ENCODE measurements at places on chromosomes 7 and 10.

DNA sequence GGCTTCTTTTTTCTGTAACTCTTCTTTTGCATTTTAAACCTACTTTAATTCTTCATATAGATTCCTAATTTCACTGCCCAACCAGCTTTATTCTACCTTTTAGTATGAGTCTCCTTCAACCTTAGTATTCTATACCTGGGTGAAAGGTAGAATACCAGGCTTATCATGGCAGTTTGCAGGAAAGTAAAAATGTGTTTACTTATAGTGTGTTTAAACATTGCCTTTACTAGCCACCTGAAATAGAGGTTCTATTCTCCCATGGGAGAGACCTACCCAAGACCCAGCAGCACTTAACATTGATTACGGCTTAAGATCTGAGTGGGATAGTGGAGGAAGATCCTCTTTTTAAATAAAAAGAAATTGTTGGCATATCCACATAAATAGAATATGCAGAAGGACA is 1.6 kb upstream of the MYPN start:
- no peak for DNase-seq

GRCh38 chr7:106282390-106282789 is 2.4 kb downstream of the NAMPT start:
- DNase-seq, result no peak

DNA sequence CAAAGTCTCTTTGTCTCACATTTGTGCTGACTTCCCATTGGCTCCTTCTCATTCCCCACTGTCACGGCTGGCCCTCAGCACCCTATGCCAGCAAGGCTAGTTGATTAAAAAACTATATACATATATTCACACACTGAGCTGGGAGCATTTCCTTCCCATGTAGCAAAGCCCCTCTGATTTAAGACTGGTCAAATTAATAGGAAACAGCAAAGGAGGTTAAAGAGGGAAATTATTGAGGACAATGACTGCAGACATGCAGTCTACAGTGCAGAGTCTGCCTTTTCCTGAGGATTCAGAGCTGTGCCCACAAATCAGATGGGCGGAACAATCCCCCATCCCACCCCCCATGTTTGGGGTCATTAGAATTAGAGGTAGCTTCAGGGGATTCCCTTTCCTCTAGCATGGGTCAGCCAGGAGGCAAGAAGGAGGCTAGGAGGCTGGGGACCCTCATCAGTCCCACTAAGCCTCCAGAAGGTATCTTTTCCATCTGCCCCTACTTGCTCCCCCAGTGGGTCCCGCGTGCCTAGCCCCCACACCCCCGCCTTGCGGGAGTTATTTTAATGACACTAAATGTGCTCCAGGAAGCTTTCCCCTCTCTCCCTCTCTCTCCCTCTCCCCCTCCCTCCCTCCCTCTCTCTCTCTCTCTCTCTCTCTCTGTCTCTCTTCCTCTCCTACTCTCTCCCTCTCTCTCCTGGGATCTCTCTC is 9.8 kb upstream of the DLX6 start:
- no peak for DNase-seq

- no peak for DNase-seq
Measured at GRCh38 chr7:138285129-138285528, 174.9 kb upstream of the TRIM24 start.

- no peak for DNase-seq
Measured at GRCh38 chr10:129646973-129647372, 179.9 kb downstream of the MGMT start.

- DNase-seq, result no peak
Measured at GRCh38 chr7:96685353-96685752, 24.3 kb downstream of the SEM1 start.

GRCh38 chr10:31912898-31913850 is 15.5 kb downstream of the ARHGAP12 start:
- DNase-seq, result no peak

DNA sequence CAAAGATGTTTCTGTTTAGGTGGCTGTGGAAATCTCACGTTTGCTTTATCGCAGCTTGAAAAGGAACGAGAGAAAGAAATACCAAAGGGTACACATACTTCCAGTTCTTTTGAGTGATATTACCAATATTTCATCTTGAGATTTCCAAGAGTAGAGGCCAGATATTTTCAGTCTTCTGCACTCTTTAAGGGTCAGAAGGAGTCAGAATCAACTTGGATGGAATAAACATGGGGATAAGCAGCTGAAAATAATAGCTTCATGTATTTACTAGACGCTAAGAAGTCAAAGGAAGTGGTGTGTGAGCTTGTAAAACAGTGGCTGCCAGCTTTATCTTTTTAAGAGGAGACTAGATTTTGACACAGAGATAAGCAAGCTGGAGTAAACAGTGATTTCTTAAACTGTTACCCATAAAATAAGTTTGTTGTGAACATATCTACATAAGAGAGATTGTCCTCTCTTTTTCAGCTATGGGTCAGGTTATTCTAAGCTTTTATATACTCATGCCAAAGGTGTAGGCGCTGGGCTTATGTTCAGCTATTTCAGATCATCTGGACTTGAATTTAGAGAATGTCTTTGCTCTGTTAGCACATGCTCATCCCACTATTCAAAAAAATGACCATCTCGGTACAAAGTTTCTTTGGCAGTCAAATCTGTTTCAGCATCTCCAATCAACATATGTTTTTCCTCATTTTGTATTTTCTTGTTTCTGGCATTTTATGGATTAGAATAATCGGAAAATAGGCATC is 170.8 kb upstream of the TCF7L2 start:
- DNase-seq, result no peak

DNA sequence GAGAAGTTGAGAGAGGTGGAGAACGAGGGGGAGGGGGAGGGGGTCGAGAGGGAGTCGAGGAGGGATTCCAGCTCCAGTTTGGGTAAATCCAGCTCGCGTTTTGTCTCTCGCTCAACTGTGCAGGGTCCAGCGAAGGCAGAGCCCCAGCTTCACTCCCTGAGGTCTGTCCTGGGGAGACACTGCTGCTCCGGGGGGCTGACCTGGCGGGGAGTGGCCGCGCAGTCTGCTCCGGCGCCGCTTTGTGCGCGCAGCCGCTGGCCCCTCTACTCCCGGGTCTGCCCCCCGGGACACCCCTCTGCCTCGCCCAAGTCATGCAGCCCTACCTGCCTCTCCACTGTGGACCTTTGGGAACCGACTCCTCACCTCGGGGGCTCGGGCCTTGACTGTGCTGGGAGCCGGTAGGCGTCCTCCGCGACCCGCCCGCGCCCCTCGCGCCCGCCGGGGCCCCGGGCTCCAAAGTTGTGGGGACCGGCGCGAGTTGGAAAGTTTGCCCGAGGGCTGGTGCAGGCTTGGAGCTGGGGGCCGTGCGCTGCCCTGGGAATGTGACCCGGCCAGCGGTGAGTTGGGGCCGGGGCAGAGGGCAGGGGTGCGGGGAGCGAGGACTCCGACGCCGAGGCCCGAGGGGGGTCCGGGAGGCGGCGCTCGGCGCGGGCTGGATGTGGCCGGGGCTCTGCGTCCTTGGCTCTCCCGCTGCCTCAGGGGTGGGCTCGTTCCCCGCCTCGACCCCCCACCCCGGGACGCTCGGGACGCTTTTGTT is at the start of gene TET1:
TSS of gene TET1 (plus strand) at position 152 of the 757 bp plus-strand sequence. CDS start 12,002 bp downstream, outside the sequence.
- peak; percentile 84 for DNase-seq

DNA sequence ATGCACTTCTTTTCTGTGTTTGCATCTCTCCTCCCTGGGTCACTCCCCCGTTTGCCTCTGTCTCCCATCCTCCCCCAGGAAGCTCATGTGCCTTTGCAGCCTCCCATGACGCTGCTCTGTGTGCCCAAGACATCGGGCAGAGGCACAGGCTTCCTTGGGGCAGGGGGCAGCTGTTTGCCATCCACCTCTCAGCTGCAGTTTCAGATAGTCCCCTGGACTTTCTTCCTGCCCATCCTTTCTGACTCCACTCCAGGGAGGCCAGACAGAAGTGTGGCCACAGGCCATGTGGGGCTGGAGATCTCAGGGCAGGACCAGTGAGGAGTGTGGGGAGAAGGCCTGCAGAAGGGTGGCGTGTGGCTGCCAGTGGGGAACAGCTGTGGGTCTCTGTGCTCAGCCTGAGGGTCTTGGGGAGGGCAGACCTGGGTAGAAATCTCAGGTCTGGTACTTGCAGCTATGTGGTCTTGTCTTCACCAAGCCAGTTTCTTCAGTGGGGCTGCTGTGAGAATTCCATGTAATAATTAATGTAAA is 10.6 kb upstream of the SAMD8 start:
- DNase-seq, result no peak

DNA sequence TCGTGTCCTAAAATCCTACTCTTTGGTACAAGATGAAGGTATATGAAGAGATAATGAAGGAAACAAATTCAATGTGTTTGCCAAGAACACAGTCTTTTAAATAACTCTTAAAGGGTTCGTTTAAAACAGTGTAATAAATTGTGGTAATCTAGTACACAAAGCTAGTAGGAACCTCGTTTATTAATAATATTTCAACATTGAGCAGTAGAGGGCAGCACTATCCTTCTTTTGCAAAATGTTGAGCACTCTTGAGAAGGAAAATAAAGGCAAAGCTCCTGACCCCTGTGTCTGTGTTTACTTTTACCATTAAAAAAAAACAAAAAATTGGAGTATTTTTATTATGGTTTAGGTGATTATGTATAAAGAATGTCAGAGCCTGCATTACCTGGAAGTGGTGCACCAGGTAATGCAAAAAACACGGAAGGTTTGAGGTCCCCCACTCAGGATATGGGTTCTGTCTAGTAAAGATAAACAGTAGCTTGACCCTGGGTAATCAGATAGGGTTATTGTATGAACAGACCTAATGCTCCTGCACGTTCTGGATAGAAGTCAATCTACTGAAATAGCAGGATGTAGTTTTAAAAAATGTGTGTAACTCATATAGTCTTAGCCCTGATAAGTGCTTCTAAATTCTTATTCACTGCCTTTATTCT is 5.7 kb upstream of the GOT1 start:
- no peak for DNase-seq

DNA sequence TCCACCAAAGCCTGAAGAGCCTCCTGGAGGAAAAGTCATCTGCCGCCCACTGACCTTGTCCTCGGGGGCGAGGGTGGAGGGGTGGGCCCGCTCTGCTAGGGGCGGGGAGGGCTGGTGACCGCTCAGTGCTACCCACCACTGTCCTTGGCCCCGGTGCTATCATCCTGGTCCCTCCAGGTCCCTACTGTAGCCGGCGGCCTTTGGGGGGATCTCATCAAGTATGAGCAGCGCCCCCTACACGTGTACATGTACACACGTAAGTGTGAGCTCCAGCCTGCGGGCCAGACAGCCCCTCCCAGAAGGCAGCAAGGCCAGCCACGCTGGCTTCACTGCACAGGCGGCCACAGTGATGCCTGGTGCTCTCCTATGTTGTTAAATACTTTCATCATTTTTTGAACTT is 19.6 kb downstream of the TTYH3 start:
- no peak for DNase-seq

GRCh38 chr10:70918851-70919530 is 30.6 kb upstream of the PCBD1 start:
- DNase-seq, result peak; percentile 65

GRCh38 chr7:4249241-4249640 is 432.9 kb upstream of the FOXK1 start:
- no peak for DNase-seq

GRCh38 chr7:4995429-4995969 is 36.5 kb upstream of the MMD2 start:
- DNase-seq, result no peak

DNA sequence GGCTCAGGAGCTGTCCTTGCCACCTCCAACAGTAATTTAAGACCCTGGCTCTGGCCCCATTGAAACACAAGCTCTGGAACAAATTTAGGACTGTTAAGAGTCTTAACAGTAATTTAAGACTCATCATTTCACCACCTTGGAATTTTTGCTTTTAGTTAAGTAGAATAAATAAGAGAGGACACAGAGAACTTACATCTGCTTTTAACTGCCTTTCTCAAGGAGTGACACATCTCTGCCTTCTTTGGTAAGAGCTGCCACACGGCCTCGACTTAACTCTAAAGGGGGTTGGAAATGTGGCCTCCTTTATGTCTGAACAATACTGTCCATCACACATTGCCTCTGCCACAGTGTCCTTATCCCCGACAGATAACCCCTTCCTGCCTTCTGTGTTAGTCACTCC is 77.9 kb downstream of the HERPUD2 start:
- no peak for DNase-seq

DNA sequence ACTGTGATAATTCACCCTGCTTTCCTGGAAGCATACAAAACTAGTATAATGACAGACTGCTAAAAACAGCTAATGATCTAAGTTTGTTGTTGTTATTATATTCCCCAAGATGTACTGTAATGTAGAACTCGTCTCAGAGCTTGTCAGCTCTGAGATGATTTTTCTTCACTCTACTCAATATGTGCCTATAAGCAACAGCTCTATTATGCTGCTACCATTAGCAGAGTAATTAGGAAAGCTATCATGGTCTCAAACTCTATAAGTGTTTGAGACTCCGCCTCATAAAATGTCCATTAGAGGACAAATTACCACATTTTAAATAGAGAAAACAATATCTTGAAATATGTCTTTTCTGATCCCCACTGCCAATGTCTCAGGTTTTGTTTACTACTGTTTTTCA is 476.5 kb upstream of the PCDH15 start:
- no peak for DNase-seq

DNA sequence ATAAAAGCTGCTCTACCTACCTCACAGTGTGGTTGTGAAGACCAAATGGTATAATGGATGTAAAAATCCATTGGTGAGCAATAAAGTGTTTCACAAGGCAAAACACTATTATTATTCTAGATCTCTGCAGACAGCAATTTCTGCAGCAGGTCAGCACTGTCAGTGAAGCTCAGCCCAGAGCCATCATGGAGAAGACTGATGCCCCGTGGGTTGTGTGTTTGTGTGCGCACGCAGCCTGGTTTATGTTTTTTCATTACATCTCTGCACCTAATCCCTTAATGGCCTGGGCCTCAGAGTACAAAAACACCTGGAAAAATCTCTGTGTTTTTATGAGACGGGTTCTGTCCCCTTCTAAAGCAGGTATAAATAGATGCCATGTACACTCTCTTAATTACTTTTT is 64.2 kb downstream of the PARP12 start:
- DNase-seq, result no peak

- DNase-seq, result no peak
Measured at GRCh38 chr7:128920913-128921582, 10.5 kb upstream of the KCP start.

GRCh38 chr10:6310977-6311376 is 108.2 kb downstream of the PFKFB3 start:
- DNase-seq, result no peak

- no peak for DNase-seq
Measured at GRCh38 chr10:131946321-131946751, 35.4 kb downstream of the BNIP3 start.

- no peak for DNase-seq
Measured at GRCh38 chr7:138584696-138585095, 116.5 kb downstream of the SVOPL start.

All from glutamatergic neuron (in vitro differentiated cells).